ENCODE measurements at places on chromosomes 7 and 10. TPM values are rescaled to one million over a fixed set of nuclear protein-coding genes. Genes with fewer than 3 reads are reported as not detected.

DNA sequence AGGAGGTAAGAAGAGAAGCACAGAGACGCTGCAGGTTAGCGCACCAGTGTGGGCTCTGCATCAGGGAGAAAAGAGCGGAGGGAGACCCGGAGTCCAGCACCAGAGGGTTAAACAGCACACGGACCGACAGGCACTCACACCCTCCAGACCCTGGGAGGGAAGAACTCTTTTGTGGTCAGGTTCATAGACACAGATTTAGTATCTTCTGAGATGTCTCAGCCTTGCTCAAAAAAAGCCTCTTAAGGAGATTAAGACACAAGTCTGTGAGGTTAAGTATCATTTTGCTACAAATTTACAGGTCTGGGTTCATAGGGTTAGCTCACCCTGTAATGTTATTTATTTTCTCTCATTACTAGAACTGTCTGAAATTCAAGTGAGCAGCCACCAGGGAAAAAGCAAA lies 16.8 kb upstream of the NDST2 start:
- no peak for DNase-seq

DNA sequence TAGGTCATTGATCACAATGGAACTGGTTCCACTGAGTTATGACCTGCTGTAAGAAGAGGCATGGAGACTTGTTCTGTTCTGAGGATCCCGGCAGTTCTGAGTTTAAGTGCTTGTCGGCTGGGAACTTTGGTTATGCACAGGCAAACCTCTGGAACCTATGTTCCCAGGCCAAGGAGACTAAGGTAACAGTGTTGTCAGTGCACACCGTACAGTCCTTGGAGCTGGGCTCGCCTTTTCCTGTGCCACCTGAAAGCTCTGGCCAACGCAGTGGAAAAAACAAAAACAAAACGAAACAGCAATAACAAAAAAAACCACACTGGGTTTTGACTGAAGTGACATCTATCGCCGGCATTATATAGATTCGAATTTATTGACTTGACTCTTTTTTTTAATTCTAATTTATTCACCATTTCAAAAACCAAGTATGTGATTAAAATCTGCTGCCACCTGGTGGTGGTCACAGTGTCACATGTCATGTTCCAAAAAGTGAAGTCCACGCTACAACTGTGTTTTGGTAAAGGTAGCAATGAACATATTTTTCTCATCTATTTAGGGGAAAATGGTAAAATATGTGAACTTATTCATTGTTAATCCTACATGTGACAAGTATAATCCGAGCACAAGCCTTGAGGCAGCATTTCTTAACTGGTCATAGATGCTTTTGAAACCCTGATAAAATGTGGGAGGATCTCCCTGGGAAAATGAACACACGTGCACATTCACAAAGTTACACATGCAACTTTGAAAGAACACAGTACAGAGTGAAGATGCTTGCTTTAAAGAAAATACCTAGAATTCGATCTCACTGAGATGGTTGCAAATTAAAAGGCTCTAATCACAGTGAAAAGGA lies 113.8 kb upstream of the PPP2R2D start:
- peak; percentile 12 for DNase-seq

Gene LRRC4
- total RNA-seq, result 3.8 TPM

DNA sequence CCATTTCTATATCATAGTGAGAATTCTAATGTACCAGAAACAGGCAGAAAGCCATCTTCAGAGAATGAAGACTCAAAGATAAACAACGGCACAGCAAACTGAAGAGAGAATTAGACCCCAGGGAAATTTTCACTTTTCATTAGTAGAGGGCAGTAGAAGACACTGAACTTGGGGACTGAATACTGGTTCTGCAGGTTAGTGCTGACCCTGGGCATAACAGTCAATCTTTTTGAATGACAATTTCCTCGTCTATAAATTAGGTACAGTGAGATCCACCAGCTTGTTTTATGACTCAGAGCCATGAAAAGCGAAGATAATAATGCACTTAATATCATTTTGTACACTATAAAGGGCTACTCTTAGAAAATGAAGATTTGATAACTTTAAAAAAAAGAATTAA lies 13.7 kb downstream of the FKBP14 start:
- DNase-seq, result no peak

- no peak for DNase-seq
Observed at GRCh38 chr10:69406302-69406811, 10.4 kb downstream of the TACR2 start.

DNA sequence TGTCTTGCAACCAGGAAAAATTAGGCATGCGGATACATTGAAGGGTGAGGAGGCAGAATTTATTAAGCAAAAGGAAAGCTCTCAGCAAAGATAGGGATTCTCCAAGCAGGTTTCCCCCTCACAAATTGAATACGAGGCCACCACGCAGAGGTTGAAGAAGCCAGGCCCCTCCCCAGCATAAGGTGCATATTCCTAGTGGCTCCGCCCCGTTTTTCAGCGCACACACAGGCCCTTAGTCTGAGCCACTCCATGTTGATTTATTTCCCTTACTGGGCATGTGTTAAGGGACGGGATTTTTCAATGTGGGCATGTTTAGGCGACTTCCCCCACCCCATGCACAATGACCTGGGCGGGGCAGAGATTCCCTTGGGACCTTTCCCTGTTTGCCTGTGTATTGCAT lies 24.9 kb downstream of the PPP2R2D start:
- no peak for DNase-seq

DNA sequence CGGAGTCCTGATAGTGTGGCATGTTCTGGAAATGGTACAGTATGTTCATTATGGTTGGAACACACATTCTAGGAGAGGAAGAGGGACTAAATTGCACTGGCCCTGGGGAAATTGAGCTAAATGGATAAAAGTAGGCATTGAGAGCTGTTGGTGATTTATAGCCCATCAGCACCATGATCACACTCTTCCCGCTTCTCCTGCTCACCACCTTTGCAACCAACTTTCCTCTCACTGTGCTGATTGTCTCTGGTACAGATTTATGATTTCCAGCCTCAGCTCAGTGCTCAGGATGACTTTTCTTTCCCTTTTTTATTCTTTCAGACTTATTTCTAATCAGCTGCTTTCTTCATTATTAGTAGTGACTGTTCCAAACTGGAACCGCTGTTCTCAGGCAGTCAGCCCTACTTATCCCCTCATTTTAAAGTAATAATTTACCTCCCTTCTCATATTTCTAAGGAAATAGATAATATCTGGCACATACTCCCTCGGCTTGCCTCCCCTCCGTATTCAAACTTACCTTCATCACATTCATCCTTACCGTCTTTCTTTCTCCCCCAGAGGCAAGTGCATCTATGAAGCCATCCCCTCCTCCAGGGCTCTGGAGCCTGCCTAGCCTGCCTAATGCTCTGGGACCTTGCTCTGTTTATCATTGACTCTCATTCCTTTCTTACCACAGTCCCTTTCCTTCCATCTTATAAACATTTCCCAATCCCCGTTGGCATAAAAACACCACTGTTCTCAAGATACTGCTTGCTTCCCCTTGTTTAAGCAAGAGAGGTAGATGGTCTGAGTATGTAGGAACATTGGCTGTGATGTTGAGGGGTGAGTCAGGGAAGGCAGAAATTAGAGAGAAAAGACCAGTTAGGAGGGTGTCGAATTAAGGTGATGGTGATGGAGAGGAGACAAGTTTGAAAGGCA lies 51.6 kb upstream of the RPA3 start:
- DNase-seq, result no peak
